Tongue (tissue), 3 donors: ENCODE measurements at places on chromosomes 4 and X. TPM values are rescaled to one million over a fixed set of nuclear protein-coding genes. Genes with fewer than 3 reads are reported as not detected.
A peak's percentile ranks its signal among the peaks of the same experiment; 100 is the strongest.

The OTC gene
- total RNA-seq: not detected

The TEC gene
- total RNA-seq: 3.2 TPM

The FAM47E gene
- total RNA-seq: 3.0 TPM

The CABS1 gene
- not detected for total RNA-seq

The FAM9C gene
- total RNA-seq: not detected

GRCh38 chrX:128739539-128739938, 687.3 kb upstream of the ACTRT1 start:
- no peak for DNase-seq

- DNase-seq: peak; percentile 41
These were observed 145.1 kb downstream of the APBB2 start for GRCh38 chr4:41069257-41069656.
